ENCODE measurements at places on chromosomes 5 and 9.

DNA sequence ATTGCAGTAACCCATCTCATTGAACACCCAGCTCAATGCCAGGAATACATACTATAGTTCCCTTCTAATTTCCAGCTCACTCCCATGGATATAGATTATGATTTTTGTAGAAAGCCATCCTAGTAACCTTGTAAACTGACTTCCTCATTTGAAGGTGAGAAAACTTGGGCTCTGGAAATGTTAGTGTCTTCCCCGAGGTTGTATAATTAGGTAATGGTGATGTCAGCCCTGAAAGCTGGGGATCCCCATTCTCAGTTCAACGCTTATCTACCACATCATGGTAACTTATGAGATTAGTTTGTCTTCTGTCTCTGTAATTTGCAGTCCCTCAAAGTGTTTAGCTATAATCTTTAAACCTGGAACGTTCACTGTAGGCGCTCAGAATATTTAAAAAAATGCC lies 34.6 kb upstream of the PTCH1 start:
- no peak for DNase-seq

DNA sequence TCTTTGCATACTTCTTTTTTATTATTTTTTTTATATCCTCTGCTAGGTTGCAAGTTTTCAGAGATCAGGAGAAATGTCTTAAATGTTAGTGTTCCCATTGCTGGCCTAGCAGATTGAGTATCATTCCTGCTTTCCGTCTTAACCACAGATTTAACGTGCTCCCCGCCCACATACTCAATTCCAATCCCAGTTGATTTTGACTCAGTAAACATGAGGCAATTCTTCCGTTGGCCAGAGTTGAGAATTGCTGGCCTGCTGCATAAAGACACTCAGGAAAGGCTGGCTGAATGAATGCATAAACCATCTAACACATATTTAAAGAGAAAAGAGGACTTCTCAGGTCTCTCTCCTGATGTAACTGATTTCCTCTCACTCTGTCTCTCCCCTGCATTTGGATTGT lies 46.8 kb upstream of the PLPP6 start:
- no peak for DNase-seq

GRCh38 chr5:140293849-140294100 lies 9.1 kb downstream of the PFDN1 start:
- DNase-seq, result no peak

GRCh38 chr9:70553707-70554673 lies 139.5 kb upstream of the KLF9 start:
- no peak for DNase-seq

DNA sequence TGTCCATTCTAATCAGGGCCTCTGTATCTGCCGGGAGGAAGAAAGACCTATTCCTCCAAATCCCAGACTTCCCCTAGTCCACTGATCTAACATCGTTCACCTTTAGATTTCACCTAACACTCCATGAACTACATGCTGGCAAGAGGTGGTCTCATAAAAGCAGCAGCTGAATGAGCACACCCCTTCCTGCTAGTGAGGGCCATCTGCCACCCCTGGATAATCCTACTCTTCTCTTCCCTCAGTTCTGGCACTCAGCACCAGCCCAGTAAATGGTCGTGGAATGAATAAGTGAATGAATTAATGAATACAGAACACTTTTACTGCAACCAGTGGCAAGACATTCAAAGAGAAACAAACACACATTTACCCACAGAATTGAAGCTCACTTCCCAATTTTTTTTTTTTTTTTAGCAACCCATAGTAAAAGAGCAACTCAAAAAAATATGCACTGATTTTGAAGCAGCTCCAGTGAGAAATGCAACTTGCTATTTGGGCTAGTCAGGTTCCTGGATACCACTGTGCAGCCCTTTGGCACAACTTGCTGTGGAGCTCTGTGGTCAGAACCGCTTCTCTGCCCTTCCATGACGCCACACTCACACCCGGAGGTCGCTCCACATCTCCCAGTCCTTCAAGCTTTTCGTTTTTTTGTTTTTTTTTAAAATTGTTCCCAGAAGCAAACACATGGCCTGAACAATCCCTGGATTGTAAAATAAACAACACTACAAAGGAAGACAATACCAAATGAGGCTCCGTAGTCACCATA lies 6.2 kb downstream of the RNF183 start:
- DNase-seq, result no peak

- no peak for DNase-seq
These were observed 8.9 kb downstream of the SRP19 start for GRCh38 chr5:112869948-112870347.

DNA sequence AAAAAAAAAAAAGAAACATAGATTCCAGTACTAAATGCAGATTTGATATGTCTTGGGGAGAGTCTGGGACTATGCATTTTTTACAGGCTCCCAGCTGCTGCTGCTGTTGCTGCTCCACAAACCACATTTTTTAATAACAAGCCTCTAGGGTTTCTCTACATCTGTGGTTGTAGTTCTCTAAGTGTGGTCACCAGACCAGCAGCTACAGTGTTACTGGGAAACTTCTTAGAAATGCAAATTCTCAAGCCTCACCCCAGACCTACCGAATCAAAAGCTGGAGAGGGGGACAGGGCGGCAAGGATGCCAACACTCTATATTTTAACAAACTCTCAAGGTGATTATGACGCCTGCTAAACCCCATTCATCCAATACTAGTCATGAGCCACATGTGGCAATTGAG lies 293.4 kb upstream of the PTGER4 start:
- DNase-seq, result peak; percentile 74

GRCh38 chr9:136313111-136314055 lies 9.5 kb upstream of the CCDC187 start:
- no peak for DNase-seq

DNA sequence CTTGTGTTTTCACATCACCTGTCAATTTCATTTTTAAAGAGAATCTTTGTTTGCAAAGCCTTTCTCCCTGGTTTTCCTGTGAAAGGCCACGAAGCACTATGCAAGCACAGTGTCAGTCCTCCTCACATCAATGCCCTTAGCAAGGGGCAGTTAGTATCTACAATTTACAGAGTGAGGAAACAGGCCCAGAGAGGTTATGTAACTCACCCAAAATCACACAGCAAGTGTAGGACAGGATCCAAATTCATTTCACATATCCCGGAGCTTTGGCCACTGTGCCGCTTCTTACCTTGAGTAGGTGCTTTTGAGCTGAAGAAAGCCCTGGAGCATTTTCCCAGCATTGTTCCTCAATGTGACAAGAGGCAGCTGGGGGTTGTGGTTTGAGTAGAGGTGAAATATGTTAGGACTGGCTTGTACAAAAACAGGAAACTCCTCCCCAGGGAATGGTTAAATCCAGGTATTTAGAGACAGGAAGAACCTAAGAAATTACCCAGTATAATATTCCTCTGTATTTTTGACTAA lies 283.8 kb downstream of the NTRK2 start:
- DNase-seq, result no peak
